ENCODE measurements at places on chromosomes 12 and 14.

DNA sequence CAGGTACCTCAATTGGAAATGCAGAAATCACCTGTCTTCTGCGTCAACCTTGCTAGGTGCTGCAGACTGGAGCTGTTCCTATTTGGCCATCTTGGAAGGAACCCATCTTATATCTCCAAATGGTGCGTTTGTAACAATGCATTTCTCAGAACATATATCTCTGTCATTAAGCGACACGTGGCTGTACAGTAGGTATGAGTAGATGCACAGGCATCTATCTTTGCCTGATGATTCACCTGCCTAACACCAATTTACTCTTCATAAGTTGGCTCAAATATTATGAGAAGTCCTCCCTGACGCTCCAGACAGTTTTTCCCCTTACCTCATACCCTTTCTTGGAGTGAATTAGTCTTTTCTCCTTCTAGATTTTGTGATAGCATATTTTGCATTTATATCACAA lies 44.2 kb downstream of the GPR137C start:
- no peak for DNase-seq

DNA sequence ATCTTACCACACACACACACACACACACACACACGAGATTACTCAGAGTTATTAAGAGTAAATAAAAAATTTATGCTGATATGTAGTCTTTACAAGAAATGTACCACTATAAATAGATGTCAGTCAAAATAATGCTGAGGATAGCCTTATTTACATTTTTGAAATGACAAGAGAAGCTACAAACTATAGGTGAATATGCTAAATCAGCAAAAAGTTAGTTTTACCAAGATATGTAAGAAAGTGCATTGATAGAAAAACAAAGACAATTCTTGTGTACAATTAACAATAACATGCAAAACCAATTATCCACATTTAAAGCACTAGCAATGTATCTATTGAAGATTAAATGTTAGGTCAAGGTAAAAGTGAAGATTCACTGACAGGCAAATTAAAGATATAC lies 46.8 kb upstream of the CERS5 start:
- no peak for DNase-seq

GRCh38 chr14:85296456-85297210 lies 233.3 kb upstream of the FLRT2 start:
- no peak for DNase-seq

- no peak for DNase-seq
These were observed 139.2 kb downstream of the KIF26A start for GRCh38 chr14:104277416-104278213.

DNA sequence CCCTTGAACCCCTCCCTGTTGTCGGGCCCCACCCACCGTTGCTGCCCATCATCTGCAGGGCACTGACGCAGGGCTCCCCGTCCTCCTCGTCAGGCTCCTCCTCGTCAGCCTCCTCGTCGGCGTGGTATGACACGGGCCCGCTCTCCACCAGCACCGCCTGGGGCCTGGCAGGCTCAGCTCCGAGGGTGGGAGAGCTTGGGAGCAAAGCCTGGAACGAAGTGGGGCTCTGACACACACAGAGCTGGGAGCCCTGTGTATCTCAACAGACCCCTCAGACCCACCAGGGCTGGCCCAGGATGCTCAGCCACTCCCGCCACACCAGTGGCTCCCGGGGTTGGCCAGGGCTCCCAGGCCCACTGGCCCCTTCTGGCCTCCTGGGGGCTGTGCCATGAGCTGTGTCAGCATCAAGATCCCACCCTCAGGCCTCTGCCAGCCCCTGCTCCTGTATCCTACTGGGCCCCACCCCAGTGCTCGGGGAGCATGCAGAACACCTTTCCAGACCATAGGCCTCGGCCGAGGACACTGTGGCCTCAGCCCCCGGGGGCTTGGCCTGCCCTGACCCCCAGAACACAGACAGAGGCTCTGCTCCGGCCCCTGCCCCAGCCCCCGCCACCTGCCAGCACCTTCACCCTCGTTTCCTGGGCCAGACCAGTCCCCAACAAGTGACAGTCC lies 30.1 kb upstream of the NUDT14 start:
- no peak for DNase-seq

GRCh38 chr12:128549601-128550218 lies 274.0 kb downstream of the SLC15A4 start:
- DNase-seq: no peak

DNA sequence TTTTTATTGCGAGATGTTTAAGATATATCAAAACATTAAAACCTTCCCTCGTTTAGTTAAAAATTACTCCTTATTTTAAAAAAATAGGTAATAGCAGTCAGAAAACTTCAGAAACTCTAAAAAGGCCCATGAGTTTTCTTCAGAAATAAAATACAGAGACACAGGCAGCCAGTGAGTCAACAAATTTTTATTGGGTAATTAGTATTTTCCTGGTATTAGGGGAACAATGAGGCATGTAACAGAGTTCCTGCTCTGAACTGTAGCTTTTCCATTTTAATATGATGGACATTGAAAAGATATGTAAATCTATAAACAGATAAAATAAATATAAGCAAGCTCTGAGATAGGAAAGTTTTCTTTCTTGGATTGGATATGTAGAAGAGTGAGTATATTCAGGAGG lies 399 bp upstream of the ZNF705A start:
- no peak for DNase-seq

GRCh38 chr14:100729982-100730381 lies 3.3 kb downstream of the DLK1 start:
- no peak for DNase-seq

- DNase-seq: no peak
These were observed 127.4 kb downstream of the CCER1 start for GRCh38 chr12:90827567-90827966.

DNA sequence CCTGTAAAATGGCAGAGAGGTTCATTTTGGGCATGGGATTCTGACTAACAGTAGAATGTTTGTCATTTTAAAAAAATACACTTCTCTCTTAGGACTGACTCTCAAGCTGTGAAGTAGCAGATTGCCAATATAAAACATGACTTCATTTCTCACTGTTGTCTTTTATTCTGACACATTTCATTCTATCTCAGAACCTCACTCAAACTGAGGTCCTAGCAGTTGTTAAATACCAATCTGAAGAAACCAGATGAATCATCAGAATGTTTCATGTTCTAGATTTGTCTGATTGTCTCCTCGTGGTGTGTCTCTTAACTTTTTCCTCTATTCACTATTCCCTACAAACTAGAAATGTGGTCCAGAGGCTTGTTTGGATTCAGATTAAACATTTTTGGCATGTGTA lies 276.5 kb upstream of the NPAS3 start:
- DNase-seq: no peak

GRCh38 chr14:54137614-54137961 lies 181.0 kb upstream of the BMP4 start:
- DNase-seq: no peak

GRCh38 chr12:22529281-22530060 lies 14.9 kb downstream of the C2CD5 start:
- DNase-seq: no peak

GRCh38 chr14:24612196-24612595 lies 2.7 kb upstream of the GZMH start:
- no peak for DNase-seq

GRCh38 chr12:45315462-45315861 lies 99.6 kb downstream of the ANO6 start:
- DNase-seq: no peak

DNA sequence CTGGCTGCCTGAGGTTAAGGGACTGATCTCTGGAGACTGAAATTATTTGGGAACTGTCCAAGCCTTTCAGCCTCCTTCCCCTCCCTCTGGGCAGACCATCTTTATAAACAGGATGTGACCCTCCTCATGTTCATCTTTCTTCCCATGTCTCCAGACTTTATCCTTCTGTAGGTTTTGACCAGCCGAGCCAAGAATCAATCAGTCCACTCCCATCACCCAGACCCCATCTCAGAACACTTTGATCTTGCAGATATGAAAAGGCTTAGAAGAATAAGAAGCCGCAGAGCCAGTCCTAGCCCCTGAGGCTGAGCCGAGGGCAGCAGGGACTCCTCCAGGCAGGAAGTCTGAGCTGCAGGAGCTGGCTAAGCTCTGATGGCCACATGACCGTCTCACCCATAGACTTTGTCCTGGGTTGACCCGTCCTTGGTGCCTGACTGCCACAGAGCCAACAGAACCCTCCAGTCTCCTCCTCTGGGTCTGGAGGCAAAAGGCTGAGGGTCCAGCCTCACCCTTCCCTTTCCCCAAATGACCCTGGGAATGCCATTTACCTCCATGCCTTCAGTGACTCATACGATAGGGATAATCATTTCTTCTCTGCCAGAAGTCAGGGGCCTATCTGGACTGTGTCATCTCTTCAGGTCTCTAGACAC lies 1.6 kb downstream of the KRT71 start:
- DNase-seq: no peak

DNA sequence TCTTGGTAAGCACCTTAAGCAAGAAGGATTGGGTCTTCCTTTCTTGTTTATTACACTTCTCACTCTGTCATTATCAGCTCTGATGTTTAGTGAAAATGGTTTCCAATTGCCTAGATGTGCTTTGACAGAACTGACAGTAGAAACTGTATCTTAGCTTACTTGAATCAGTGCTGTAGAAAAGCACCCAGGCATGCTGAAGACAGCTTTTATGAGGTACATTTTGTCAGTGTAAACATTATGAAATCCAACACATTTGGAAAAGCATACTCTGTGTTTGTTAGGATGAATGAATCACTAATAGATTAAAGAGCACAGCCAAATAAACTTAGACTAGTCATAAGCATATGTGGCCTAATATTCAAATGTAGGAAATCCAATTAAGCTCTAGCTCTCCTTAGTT lies 290.2 kb upstream of the NPAS3 start:
- DNase-seq: no peak

DNA sequence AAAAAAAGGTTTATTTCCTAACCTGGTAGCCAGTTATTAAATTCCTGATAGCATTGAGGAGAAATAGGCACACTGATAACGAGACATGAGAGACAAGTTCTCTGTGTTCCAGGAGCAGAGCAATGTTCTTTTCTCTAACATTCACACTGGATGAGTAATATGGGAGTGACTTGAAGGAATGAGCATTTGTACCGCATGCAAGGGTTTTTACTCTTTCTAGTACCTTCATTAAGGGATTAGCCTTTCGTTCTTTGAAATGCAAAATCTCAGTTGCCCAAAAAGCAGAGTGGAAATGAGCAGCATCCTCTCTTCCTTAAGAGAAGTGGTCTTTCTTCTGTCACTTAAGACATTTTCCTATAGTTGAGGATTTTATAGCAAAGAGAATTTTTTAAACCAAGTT lies 54.7 kb downstream of the FGD4 start:
- DNase-seq: no peak

DNA sequence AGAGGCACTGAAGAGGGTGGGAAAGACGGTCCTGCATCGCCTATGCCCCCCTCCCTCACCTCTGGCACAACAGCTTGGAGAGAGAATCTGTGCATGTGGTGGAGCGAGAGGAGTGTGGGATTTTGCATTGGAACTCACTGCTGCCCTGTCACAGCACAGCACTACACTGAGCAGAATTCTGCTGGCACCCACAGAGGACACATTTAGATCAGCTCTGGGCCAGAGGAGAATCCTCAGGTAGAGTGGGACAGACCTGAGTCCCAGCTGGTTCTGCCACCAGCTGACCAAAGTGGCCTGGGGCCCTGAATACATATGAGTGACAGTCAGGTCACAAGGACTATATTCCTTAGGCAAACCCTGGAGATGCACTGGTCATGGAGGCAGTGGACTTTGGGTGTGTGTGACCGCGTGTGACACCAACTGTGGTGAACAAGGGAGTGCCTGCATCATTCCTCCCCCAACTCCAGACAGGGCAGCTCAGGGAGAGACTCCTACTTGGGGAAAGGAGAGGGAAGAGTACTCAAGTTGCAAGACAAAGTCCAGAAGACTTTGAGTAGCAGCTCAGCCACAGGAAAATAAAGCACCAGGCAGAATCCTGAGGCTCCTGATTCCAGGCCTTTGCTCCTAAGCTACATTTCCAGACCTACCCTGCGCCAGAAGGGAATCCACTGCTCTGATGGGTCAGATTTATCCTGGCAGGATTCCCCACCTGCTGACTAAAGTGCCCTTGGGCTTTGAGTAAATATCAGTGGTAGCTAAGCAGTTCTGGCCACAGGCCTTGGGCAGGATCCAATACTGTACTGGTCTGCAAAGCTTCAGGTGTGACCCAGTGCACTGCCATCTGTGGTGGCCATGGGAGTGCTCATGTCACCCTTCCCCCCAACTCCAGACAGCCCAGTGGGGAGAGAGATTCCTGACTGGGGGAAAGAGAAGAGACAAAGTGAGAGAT lies 10.6 kb upstream of the ACOT1 start:
- DNase-seq: no peak

GRCh38 chr12:95870897-95871296 lies 12.1 kb downstream of the SNRPF start:
- no peak for DNase-seq

DNA sequence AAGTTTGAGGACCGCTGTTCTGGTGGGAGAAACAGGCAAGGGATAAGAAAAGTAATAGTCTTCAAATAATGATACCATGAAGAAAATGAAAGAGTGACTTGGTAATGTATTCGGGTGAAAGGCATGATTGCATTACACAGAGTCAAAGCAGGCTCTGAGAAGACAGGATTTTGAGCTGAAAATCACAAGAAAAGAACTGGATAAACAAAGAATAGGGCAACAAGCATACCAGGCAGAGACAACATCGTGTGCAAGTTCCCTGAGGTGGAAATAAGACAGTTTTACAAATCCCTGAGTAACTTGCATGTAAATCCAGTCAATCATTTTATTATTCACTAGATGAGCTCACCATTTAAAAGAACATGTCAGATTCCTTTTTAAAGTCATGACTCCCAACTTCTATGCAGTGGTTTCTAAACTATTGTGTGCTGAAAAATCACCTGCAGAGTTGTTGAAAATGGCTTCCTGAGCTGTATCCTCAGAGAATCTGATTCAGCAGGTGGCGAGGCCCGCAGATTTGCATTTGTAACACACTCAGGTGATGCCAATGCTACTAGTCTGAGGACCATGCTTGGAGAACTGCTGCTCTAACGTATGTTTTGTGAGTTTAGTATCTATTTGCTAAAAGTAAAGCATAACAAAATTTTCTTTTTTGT lies 133.0 kb upstream of the ABCD2 start:
- no peak for DNase-seq

GRCh38 chr12:93908264-93908663 lies 231.1 kb downstream of the CRADD start:
- no peak for DNase-seq

GRCh38 chr12:67456431-67456901 lies 187.3 kb downstream of the CAND1 start:
- DNase-seq: no peak

DNA sequence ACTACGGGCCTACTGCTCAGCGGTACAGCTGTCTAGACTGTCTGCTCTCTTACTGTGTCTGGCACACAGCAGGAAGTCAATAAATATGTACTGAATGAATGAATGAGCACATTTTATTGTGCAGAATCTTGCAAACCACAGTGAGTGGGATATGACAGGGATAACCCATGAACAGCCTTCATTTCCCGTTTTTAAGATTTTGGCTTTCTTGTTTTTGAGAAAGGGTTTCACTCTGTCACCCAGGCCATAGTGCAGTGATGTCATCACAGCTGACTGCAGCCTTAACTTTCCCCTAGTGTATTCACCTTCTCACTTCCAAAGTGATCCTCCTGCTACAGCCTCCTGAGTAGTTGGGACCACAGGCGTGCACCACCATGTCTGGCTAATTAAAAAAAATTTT lies 203.1 kb downstream of the AEBP2 start:
- no peak for DNase-seq
